ENCODE measurements at places on chromosomes 6 and 20. TPM values are rescaled to one million over a fixed set of nuclear protein-coding genes. Genes with fewer than 3 reads are reported as not detected.

GRCh38 chr6:120129228-120129627 is 779.7 kb upstream of the MAN1A1 start:
- DNase-seq: no peak

DNA sequence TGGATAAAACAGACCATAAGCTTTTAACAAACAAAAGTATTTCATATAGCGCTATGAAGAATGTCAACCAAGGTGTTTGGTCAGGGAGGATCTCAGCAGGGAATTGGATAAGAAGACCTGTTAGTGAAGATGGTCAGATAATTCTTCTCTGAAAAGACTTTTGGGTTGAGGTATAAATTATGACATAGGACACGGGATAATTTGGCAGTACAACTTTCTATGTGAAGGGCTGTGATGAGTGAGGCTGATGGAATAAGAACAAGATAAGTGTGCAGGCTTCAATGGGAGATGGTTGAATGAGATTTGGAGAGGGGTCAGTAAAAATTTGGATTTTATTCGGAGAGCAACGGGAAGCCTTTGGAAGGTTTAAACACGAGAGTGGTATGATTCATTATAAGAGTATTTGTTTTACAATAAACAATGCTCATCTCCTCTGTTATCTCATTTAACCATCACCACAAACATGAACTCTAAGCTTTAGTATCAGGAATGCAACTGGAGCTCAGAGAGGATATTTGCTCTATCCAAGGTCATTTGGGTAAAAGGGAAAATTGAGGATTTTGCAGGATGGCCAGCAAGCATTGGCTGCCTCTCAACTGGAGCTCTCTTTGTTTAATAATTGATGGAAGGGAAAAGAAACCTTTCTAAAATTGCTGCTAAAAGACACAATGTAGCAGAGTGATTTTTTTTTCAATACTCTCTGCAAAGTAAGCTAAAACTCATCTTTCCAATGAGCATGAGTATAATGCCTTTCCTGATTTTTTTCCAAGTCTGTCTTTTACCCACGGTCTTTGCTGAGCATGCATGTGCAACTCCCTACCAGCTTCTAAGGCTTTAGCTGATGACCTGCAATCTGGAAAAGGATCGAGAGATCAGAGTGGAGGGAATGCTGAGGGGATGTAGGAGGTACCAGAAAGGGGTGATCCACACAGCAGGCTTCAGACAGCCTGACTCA is 534.0 kb downstream of the CBLN4 start:
- no peak for DNase-seq

Gene WFDC12
- not detected for total RNA-seq

DNA sequence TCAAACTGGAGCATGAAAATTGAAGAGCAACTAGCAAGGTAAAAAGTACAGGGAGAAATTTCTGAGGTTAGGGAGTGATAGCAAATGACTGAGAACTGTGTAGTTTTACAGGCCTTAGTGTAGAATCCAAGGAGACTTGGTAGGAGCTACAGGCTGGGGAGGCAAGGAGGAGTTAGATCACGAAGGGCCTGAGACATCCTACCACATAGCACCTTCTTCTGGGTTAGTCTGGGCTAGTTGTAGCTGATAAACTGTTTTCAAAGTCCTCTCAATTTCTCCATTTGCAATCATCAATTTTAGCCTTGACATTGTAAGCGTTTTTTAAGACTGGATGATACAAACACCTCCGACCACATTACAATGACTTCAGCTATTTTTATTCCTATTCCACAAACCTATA is 209.7 kb downstream of the TMEM200A start:
- DNase-seq: no peak

Measured in sciatic nerve (tissue), 2 donors.